ENCODE measurements at places on chromosomes 11 and 22.
A peak's percentile ranks its signal among the peaks of the same experiment; 100 is the strongest.

DNA sequence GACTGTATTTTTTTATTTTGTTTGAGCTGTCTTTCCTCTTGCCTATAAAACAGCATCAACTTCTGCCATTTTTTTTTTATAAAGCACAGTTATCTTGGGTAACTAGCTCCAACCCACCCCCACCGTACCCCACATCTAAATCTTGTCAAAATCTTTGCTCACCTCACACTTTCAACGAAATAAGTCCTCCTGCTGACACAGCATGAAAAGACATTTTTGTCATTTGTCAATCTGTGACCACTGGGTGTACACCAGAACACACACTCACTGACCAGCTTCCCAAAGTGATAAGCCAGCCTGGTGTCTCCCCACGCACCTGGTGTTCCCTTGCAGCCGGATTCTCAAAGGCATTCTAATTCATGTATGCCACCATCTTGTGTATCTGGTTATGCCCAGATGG, 1.7 kb upstream of the TECTA start:
- no peak for DNase-seq

GRCh38 chr22:17867160-17867785, 93.0 kb upstream of the BID start:
- no peak for DNase-seq

DNA sequence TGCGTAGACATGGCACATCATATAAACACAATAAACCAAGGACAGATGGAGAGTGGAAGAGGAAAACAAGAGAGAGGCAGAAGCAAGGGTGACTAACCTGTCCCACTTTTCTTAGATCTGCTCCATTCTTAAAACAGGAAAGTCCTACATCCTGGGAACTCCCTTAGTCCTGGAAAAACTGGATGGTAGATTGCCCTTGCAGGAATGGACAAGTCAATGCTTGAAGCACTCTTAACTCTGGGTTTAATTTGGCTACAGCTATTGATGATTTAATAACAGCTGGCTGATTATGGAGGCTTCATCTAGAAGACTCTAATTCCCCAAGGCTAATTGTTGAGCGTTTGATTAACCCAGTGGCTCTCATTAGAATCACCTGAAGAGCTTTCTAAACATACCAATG, 258.8 kb downstream of the MIAT start:
- DNase-seq: no peak

GRCh38 chr22:36478966-36479365, 2.5 kb downstream of the TXN2 start:
- no peak for DNase-seq

- DNase-seq: no peak
Measured at GRCh38 chr11:12430954-12431595, 53.7 kb downstream of the PARVA start.

DNA sequence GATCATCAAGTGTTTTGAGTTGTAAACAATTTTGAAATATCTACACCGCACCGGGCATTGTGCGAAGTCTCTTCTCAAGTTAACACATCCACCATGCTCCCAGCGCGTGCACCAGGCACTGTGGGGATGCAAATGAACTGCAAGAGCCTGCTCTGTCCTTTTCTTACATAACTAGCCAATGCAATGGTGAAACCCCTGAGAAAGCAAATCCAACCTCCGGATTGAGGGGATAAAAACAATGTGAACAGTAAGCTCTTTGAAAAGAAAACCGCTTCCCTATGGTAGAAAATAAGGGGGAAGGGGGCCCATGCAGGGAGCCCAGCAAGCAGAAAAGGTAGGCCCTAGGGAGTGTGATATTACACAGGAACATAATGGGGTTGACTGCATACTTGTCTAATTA, 274.9 kb upstream of the MPPED2 start:
- no peak for DNase-seq

GRCh38 chr11:12900496-12900895, 108.6 kb upstream of the RASSF10 start:
- DNase-seq: no peak

GRCh38 chr22:21571679-21572078, 4.2 kb downstream of the UBE2L3 start:
- DNase-seq: no peak

DNA sequence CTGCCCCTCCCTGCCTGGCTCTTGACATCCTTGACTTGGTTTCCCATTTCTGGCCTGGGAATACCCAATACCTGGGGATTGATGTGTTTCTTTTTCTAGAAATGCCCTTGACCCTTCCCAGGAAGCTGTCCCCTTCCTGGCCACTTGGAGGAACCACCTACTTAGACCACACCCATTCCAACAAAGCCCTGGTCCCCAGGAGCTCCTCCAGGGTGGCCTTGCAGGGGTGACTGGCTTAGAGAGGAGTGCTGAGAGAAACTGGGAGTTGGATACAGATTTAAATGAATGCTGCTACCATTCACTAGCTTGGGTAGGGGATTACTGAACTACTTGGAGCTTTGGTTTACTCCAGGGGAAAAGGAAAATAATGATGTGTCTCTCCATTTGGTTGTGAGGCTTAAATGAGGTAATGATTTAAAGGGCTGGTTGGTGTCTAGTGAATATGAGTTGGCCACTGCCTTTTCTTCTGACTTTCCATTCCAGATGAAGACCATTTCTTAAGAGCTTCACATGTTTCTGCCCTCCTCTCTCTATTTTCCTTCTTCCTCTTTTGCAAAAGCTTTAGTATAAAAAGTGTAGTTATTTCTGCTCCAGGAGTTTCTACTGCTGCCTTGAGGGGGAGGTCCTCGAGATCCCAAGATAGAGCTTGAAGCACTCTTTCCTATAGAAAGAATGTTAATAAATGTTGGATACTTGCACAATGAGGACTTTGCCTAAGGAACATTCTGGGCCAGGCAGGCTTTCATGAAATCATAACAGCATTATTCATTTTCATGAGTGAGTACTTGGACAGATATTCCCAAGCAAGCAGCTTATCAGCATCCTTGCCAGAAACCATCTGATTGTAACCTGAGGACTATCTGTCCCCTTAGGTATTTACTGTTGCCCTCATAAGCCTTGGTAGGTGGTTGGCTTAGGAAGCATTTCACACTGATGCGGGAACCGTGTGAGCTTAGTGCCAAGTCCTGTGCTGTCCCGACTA, 22.4 kb downstream of the PANX1 start:
- DNase-seq: no peak

GRCh38 chr11:34175284-34176019, 70.0 kb downstream of the NAT10 start:
- no peak for DNase-seq

DNA sequence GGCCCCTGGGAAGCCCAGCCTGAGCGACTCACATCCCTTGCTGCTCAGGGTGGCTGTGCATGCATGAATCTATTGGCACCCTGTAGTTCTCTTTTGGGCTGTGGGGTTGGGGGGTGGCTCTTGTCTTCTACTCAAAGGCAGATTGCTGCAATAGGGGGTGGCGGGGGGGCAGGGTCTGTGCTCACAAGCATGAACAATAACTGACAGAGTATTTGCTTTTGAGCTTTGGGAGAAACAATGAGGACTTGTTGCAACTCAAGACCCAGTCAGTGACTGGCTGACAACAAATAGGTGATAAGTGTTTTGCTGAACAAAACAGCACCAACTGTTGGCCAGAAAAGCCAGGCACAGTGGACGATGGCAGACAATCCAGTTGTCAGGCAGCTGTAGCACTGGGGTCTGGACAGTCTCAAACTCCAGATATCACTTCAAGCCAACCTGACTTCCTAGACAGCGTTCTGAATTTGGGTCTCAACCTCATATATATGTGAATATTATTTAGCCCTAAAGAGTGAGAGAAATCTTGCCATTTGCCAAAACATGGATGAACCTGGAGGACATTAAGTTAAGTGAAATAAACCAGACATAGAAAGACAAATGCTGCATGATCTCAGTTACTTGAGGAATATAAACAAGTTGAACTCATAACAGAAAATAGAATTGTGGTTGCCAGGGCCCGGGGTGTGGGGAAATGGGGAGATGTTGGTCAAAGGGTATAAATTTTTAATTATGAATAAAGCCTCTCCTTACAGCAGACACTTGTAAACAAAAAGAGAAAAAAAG, 61.7 kb downstream of the ME3 start:
- DNase-seq: no peak

- DNase-seq: peak; percentile 85
Measured at GRCh38 chr22:39520226-39521105, at the start of gene ATF4. ATF4 (plus strand) TSS chr22:39520562; CDS start chr22:39521446, 884 bp downstream.

GRCh38 chr22:31346733-31347250, 646 bp upstream of the PATZ1 start:
- peak; percentile 79 for DNase-seq

- DNase-seq: no peak
Measured at GRCh38 chr11:29023761-29024160, 915.6 kb downstream of the METTL15 start.

DNA sequence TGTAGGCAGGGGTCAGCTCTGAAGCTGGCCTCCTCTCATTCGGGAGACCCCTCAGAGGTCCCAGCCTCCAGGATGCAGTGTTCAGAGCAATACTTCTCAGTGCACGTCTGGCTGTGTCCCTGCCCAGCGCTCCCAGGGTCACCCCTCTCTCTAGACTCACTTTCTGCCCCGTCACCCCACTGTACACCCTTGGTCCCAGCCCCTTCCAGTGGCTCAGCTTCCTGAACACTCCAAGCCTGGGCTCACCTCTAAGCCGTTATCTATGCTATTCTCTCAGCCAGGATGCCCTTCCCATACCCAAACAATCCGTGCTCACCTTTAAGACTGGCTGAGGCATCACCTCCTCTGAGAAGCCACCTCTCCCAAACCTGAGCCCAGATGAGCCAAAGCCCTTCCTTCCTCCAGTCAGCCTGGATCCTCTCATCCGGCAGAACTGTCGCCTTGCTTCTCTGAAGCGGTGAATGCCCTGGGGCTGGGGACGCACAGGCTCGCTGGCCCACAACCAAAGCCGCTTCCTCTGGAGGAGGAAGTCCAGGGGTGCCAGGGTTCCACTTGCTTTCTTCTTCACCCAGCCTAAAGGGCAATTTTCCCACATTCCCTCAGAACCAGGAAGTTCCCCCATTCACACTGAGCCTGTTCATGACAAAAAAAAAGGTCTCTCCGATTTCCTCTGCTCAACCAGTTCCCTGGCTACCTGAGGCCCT, 13.7 kb upstream of the CDKN1C start:
- DNase-seq: peak; percentile 14

DNA sequence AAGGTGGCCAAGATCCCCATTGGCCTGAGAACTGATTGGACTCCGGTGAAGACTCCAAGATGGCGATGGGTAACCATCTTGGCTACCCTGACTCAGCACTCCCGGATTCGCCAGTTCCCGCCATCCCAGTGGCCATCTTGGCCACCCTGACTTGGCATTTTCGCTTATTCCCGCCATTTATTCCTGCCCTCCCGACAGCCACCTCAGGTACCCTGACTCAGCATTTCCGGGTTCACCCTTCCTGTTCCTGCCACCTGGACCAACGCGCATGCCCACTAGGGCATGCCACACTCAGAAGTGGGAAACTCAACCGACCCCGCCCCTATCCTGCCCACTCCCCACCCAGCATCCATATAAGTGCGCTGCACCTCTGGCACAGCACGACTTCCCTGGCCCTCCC, 7.8 kb downstream of the OR8K5 start:
- no peak for DNase-seq

- no peak for DNase-seq
Measured at GRCh38 chr11:85440273-85440672, 186.9 kb downstream of the DLG2 start.

DNA sequence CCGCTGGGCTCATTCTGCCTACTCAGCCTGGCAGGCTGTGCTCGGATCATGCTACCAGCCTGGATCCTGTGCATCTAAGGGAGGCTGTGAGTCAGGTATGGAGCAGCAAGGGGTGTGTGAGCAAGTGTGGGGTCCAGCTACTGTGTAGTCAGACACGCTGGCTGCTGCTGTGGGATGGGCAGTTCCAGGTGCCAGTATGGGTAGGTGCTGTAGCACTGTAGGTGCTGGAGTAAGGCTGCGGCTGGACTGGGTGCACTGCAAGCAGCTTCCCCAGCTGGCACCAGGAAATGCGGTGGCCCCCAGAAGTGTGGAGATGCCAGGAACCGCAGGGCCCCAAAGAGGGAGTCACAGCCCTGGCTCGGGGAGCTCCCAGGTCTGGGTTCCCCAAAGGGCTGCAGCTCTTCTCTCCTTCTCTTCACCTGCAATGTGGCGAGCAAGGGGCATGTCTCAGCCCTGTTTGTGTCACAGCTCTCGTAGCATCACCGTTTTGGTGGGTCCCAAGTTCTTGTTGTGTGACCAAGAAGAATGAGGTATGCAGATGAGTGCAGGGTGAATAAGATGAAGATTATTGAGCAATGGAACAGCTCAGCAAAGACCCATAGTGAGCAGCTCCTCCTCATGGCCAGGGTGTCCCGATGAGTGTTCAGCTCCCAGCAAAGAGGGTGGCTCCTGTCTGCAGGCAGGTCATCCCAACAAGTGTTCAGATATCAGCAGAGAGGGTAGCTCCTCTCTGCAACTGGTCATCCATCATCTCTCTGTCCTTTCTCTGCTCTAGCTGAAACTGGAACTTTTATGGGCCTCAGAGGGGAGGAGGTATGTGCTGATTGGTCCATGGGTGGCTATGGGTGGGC, 462.9 kb downstream of the TBC1D22A start:
- no peak for DNase-seq

- DNase-seq: no peak
Measured at GRCh38 chr22:21054046-21054713, 8.4 kb downstream of the LRRC74B start.
